ENCODE measurements at places on chromosomes 4 and X.

- DNase-seq: no peak
Measured at GRCh38 chrX:42106556-42106955, 183.2 kb upstream of the CASK start.

- peak; percentile 46 for DNase-seq
Measured at GRCh38 chrX:23756165-23756564, 13.1 kb upstream of the ACOT9 start.

DNA sequence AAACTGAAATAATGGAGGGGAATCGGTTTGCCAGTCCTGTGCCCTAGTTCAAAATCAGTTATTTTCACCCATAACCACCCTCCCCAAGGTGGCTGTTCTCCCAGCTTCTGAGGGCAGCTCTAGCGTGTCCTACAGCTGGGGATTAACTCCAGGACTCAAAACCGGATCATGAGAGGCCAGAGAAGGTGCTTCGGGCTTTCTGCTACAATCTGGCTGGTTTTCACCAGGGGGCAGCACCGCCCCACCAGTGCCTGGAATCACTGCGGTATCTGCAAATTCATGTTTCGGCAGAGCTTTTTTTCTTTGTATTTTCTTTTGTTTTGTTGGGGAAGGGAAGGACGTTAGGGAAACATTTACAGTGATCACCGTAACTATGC, 28.4 kb downstream of the PDHA1 start:
- DNase-seq: peak; percentile 50

DNA sequence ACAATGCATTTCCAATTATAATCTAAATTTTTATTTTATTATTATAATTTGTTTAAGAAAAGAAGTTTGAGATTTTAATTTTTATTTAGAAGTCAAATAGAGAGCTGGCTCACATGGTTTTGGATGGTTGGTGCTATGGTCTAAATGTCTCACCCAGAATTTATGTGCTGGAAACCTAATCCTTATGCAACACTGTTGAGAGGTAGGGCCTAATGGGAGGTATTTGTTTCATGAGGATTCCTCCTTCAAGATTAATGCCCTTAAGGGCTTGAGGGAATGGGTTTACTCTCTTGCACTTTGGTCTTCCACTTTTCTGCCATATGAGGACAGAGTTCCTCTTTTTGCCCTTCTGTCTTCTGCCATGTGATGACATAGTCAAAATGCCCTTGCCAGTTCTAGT, 960.5 kb upstream of the IGFBP7 start:
- DNase-seq: no peak

DNA sequence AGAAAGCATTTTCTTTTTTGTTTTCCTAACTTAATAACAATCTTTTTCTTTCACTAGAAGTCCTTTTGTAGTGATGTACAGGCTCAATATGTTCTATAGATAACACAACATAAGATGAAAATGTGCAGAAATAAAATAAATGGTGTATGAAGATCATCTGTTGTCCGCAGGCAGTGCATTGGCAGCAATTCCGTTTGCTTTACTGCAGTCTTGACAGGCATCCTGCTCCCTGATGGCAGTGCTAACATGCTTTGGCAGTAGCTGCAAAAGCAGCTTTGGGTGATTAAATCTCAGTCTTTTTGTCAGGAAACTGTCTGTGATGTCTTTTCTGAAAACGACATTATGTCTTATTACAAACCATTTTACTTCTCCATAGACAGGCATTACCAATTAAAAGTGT, 131.4 kb downstream of the TRAM1L1 start:
- DNase-seq: no peak

DNA sequence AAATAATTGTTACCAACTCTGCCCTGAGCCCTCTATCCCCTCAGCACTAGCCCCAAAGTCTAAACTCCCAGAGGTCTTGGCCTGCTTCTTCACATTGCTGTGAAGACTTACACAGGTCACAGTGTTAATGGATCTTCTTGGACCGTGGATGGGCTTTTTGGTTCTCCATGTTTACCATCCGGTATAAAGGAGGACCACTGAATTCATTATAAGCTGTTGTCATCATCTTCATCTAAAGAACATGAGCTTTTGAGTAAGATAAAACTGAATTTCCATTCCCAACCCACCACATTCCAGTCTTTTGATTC, 8.5 kb downstream of the NUDT11 start:
- DNase-seq: no peak

- DNase-seq: no peak
Measured at GRCh38 chrX:16160729-16161128, 6.6 kb upstream of the MAGEB17 start.

DNA sequence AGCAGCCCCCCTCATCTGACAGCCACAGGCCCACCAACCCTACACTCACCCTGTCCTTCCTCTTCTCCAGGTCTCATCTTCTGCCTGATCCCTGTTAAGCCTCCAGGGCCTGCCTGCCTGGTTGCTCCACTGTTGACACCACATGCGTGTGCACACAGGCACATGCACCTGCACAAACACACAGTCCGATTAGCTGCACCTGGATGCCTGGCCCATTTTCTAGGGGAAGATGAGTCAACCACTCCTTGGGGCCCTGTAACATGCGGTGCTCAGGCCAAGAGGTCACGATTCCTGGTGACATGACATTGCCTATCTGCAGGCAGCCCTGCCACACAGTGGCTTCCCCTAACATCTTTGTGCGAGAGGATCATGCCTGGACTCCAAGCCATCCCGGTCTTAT, 498.4 kb downstream of the BCOR start:
- no peak for DNase-seq

GRCh38 chr4:83832110-83832825, 296.4 kb downstream of the GPAT3 start:
- no peak for DNase-seq

- DNase-seq: no peak
Measured at GRCh38 chrX:51851507-51852085, 41.8 kb upstream of the MAGED1 start.

DNA sequence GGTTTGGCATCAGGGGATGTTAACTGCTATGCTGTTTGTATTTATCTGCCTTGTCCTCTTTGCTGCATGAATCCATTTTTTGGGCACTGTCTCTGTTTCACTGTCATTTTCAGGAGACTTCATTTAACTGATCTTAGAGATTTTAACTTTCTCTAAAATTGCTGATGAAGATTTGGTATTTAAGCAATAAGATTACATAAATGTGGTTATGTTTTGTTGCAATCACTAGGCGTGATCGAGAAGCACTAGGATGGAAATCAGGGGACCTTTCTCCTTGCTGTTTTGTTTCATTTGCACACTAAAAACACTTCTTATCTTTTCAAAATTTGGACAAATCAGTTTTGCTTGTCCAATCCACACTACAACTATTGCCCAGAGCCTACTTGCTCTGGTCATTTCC, 15.4 kb downstream of the CXCL2 start:
- no peak for DNase-seq

DNA sequence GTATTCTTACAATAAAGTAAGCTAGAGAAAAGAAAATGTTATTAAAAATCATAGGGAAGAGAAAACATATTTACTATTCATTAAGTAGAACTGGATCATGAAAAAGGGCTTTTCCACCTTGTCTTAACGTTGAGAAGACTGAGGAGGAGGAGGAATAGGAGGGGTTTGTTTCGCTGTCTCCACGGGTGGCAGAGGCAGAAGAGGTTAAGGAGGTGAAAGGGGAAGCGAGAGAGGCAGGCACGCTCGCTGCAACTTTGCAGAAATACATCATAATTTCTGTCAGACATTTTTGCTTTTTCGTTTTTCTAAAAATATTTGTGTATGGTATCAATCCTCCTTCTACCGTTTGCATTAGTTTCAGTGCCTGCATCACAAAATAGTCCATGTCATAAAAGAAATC, 2375.1 kb upstream of the AGA start:
- DNase-seq: no peak

- DNase-seq: no peak
Measured at GRCh38 chrX:51878056-51878455, 15.4 kb upstream of the MAGED1 start.

- DNase-seq: no peak
Measured at GRCh38 chr4:102612210-102612609, 111.1 kb downstream of the NFKB1 start.

- no peak for DNase-seq
Measured at GRCh38 chr4:145001635-145002034, 96.4 kb downstream of the ANAPC10 start.

DNA sequence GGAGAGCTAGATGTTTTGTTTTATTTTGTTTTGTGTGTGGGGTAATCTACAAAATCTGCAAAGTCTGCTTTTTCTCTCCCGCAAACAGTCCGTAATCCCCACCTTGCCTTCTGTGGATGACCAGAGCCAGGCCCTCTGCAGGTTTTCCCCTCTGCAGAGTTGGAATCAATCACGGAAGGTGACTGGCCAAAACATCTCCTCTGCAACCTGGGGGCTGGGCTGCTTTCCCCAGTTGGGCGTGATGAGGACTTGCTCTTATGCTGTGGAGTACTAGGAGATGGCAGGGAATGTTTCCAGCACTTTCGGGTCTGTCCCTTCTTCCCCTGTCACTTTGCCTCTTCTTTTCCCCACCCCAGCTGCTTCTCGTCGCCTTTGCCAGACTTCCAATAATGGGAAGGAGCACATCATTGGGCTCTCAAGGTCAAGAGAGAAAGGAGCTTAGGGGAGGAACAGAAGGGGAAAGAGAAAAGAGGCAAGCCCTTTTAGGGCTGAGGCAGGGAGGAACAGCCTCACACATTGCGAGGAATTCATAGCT, 1.1 kb downstream of the TMEM35A start:
- no peak for DNase-seq

DNA sequence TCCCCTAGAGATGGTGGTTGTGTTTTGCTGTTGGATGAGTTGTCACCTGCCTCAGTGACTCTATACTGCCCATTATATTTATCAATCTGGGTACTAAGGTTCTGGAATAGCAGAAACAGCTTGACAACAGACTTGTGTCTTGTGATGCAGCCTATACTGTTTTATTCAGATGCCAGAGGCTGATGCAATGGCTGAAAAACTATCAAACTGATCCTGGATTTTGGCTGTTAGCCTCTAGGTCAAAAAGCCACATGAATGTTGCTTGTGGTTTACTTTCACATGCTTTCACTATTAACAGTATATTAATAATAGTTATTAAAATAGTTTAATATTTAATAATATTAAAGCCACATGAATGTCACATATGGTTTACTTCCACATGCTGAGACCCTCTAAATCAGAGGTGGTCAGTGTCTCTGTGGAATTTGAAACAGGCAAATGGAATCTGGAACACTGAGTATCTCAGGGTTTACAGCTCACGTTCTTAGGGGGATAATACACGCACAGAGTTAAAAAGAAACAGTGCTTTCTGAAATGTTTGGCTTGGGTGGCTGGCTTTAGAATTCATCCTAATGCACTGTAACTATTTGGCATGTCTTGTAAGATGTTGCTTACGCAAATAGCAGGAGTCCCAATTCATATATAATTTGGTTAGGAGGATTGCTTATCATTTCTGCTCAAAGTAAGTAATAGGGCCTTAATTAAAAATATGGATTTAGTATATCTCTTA, 82.5 kb upstream of the LCORL start:
- DNase-seq: no peak

- DNase-seq: no peak
Measured at GRCh38 chr4:142861351-142861750, 15.2 kb upstream of the INPP4B start.

DNA sequence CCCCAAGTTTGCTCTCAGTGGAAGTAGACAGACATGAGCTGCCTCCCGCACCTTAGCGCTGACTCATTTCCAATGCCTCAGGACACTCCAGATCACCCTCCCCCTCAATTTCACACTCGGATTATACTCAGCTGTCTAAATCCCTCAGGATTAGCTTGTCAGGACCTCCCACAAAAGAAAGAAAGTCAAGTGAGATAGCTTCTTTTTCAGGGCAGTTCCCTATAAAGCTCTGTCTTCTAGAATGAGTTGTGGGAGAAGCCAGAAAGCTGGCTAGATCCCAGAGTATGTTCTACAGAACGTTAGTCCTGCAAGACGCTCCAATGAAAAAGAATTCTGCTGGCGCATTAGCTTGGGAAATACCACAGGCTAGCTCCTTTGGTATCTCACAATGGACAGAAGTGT, 51.2 kb upstream of the MTNR1A start:
- DNase-seq: no peak

- no peak for DNase-seq
Measured at GRCh38 chrX:1903236-1903935, 288.5 kb downstream of the ASMT start.

- DNase-seq: no peak
Measured at GRCh38 chr4:26311633-26312032, 9.2 kb upstream of the RBPJ start.
